ENCODE measurements at places on chromosomes 5 and 9.

DNA sequence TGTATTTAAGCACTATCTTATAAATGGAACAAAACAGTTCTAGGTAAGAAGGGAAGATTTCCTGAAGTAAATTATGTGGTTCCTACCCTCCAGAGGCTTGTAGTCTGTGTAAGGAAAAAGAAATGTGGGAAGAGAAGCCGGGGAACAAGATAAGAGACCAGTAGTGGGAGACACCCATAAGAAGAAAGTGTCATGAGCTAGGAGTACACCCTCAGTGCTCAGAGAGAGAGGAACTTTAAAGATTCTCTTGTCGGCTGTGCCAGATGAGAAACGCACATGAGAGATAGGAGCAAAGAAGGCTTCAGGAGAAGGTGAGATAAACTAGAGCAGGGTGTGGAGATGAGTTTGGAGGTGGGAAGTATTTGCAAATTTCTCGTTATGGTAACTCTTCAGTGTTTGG lies 18.1 kb downstream of the SLC36A1 start:
- no peaks in the 10 kb centered on the region for H3K27me3 ChIP-seq
- H3K27ac ChIP-seq: no peak overlapping the region

DNA sequence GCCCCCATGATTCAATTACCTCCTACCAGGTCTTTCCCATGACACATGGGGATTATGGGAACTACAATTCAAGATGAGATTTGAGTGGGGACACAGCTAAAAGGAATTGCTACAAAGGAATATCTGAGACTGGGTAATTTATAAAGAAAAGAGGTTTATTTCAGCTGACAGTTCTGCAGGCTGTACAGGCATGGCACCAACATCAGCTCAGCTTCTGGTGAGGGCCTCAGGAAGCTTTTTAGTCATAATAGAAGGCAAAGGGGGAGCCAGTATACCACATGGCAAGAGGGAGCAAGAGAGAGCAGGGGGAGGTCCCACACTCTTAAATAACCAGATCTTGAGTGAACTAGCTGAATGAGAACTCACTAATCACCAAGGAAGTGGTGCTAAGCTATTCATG lies 11.2 kb upstream of the ALDOB start:
- H3K27ac ChIP-seq: no peak overlapping the region
- 0 out of 2 replicates have a peak, but pooled peaks cover 7% of the 10 kb centered on the region for H3K27me3 ChIP-seq
- no peak for DNase-seq
- no peak overlapping the region for H3K4me3 ChIP-seq
- H3K36me3 ChIP-seq: no peaks in the 10 kb centered on the region

GRCh38 chr5:155512329-155512728 lies 498.8 kb downstream of the KIF4B start:
- H3K4me3 ChIP-seq: no peak overlapping the region
- no peaks in the 10 kb centered on the region for H3K4me1 ChIP-seq
- H3K27me3 ChIP-seq: no peaks in the 10 kb centered on the region
- no peak for DNase-seq
- no peak overlapping the region for H3K27ac ChIP-seq

GRCh38 chr9:135575995-135576631 lies 14.6 kb downstream of the PAEP start:
- no peak overlapping the region for H3K27ac ChIP-seq
- H3K4me1 ChIP-seq: no peaks in the 10 kb centered on the region
- no peak for DNase-seq
- no peak overlapping the region for H3K4me3 ChIP-seq
- no peaks in the 10 kb centered on the region for H3K36me3 ChIP-seq

DNA sequence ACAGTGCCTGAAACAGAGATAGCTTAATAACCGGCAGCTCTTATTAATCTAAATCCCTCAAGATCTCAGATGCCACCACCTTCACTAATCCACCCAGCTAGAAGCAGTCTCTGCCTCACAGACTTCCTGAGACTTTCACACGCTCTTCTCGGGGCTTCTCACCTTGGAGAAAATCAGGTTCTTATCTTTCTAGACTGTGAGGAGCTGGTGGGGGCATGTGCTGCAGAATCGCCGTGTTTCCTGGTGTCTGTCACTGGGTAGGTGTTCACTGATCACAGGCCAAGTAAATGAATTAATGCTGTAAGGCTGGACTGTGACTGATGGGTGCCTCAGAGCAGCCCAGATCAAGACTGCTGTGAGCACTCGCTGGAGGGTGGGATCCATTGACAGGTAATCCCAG lies 101.7 kb downstream of the PSD2 start:
- H3K4me3 ChIP-seq: no peak overlapping the region
- no peaks in the 10 kb centered on the region for H3K4me1 ChIP-seq
- DNase-seq: no peak
- no peaks in the 10 kb centered on the region for H3K36me3 ChIP-seq
